ENCODE measurements at places on chromosomes 11 and 22.

GRCh38 chr22:45628515-45628914 is 43.1 kb upstream of the ATXN10 start:
- no peak for DNase-seq

DNA sequence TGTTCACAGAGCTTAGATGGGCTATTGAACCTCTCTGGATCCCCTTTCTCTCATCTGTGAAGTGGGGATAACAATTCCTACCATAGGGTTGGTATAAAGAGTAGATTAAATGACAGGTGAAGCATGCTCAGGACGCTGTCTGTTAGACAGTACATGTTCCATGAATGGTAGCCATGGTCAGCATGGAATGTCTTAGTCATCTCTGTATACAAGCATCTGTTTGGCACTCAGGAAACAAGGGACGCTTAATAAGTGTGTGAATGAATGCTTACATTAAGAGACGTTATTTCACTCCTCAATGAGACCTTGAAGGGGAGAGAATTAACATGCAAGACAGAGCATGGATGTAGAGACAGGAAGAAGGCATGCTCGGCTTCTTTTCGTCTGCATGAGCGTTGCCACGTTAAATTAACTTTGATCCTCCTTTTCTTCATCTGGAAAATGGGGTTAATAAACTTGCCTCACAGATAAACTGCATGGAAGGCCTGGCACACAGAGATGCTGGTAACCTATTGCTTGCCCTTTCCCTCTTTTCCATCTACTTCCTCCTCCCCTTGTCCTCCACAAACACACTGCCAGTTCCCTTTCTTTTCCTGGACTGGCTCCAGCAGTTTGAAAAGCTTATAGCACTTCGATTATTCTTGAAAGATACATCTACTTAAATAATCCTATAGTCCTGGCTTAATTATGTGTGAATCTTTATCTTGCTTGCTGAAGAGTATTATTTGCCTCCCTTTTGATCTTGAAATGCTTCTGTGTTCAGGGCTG is 267.2 kb upstream of the MTNR1B start:
- DNase-seq, result no peak

GRCh38 chr11:41003339-41004282 is 455.8 kb downstream of the LRRC4C start:
- DNase-seq, result no peak

GRCh38 chr11:63635762-63636465 is 21.7 kb upstream of the PLAAT3 start:
- peak; percentile 29 for DNase-seq

DNA sequence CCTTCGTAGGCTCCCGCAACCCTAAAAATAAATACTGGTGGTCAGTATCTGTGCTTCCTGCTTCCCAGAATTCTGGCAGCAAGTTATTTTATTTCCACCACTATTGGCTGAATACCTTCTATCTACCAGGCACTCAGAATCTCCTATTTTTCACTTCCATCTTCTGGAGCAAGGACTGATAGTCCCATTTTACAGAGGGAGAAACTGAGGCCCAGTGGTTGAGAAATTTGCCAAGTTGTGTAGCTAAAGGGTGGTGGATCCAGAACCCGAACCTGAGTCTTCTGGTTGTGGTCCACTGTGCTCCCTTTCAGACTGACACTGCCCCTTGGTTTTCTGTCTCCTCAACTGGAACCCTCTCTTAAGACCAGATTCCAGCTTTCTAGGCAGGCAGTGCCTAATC is 31.6 kb downstream of the NECTIN1 start:
- no peak for DNase-seq

All from activated T-helper 1 cell treated with Interleukin-2 at 50 U/mL for 16 hours (primary cell).